ENCODE measurements at places on chromosomes 1 and 21. TPM values are rescaled to one million over a fixed set of nuclear protein-coding genes. Genes with fewer than 3 reads are reported as not detected.

The MTARC1 gene
- total RNA-seq = 9.5 TPM

The PRRC2C gene
- total RNA-seq = 91.1 TPM

The ATP1A2 gene
- total RNA-seq = 0.08 TPM

The DRAXIN gene
- 0.07 TPM for total RNA-seq
